AG20443 (cell line): ENCODE measurements at places on chromosomes 5 and 9.

GRCh38 chr9:109276469-109277440 is 44.1 kb downstream of the EPB41L4B start:
- DNase-seq, result no peak

- DNase-seq, result no peak
These were observed 61.4 kb upstream of the AFAP1L1 start for GRCh38 chr5:149210225-149210624.

DNA sequence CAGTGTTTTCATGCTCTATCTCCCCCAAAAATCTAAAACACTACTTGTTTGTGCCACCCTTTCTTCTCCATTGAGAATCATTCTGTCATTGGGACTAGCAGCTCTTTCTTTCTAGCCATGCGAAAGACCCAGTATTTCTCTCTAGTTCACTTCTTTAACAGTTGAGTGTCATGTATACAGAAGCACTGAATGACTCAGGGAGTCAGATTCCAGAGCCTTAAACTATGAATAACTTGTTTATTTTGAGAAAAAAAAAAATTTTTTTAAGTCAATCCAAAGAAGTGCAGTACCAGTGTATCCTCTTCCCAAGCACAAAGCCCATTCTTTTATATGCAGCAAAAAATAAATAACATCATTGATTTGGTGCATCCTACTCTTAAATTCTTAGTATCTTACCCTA is 415.4 kb upstream of the GRAMD2B start:
- DNase-seq, result no peak

GRCh38 chr9:38382141-38382540 is 10.4 kb upstream of the ALDH1B1 start:
- DNase-seq, result no peak

DNA sequence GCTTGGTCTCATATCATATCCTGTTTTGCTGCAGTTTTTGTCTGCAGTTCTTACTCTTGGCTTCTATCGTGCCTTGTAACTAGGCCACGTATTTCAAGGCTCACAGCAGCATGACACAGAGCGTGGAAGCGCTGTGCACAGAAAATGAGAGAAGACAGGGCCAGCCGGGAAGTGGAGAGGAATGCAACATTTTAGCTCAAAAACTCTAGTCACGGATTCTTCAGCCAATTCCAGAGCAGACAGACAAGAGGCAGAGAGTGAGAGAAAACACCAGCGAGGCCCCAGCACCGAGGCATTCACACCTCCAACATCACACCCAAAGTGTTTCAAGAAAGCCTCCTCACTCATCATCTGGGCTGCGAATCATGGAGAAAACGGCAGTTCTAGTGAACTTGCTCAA is 160.8 kb downstream of the DNAH5 start:
- peak; percentile 13 for DNase-seq

GRCh38 chr5:132414634-132415378 is 45.3 kb downstream of the SLC22A5 start:
- no peak for DNase-seq

DNA sequence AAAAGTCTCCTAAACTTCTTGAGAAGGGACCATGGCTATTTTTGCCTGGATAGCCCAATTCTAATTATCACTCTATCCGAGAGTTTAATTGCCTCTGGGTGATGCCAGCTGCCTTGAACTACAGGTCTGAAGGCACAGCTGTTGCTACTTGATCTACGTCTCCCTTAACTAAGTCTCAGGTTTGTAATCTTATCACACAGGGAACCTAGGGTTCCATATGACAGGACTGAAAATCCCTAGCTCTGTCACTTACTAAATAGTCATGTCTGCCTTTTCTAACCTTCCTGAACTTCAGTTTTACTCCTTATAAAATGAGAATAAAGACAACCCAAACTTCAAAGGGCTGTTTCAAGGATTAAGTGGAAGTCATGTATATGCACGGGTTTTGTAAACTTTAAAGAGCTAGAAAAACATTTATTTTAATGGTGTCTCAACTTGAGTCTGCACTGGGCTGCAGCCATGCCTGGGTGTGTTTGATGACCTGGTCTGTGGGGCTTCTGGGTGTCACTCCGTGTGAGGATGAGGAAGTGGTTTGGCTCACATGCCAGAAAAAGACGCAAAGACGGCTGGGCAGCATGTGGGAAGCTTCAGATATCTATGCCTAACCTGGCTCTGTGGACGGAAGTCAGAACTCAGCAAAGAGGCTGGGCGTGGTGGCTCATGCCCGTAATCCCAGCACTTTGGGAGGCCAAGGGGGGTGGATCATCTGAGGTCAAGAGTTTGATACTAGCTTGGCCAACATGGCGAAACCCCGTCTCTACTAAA is 129.3 kb upstream of the SLC44A1 start:
- no peak for DNase-seq

- no peak for DNase-seq
These were observed 920 bp downstream of the PMPCA start for GRCh38 chr9:136411378-136411777.

DNA sequence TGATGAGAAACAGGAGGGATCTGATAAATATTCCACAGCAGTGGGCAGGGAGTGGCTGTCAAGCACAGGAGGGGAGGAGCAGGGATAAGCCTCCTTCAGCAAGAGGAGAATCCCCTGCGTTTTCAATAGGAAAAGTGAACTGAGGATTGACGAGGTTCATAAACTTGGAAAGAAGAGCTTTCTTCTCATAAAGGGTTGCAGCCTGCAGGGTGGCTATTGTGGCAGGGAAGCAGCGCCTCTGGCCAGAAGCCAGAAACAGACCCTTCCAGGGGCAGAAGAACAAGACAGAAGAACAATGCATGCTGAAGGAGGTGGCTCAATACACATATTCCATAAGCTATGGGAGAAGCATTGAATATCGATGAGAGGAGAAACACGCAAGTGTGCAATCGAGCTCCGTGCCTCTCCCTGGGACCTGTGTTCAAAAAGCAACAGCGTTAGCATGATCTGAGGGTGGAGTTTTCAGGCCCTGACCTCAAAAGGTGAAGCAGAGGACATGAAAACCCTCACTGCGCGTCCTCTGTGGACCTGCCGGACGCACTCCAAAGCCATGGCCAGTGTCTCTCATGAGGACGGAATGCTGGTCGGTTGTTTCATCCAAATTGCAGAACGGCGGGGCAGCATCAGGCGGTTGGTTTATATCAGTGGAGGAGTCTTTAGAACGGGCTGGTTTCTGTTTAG is 67.6 kb downstream of the ANKRD33B start:
- no peak for DNase-seq

DNA sequence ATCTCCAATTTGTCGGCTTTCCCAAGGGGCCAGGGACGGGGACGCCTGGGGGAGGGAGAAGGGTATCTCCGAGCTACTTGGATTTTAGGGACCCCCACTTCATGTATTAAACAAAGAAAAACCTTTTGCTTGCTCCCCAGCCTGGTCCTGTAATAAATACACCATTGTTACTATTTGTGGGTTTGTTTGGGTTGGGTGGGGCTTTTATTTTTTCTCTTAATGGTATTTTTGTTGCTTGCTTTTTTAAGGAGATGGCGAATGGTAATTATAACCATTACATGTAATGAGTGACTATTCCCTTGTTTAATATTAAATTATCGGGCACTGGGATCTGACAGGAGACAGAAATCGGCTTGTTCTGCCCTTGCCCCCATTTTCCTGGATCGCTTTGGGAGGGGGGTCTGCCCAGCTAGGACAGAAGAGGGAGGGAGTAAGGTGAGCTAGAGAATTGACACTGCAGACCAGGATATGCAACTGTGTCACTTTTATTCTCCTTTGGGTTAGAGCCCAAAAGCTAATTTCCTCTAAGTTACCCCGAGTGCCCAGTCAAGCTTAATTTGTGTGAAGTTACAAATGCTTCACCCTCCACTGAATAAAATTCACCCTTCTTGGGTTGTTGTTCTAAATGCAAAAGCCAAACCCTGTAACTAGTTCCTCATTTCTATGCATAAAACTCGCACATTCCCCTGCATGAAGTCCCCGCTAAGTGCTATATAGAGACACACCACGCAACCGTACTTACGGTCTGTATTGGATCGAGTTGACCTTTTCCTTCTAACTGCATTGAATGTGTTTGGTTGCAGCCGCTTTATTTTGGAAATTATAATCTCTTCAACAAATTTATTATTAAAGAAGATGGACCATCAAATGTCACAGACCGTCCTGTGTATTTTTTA is 1.6 kb upstream of the ZNF608 start:
- no peak for DNase-seq

GRCh38 chr5:9545992-9546851 is at the start of gene SEMA5A:
SEMA5A (minus strand) TSS chr5:9546075; CDS start chr5:9379946, 166,129 bp downstream.
- DNase-seq, result peak; percentile 90

- DNase-seq, result peak; percentile 72
These were observed 16.5 kb downstream of the GRXCR2 start for GRCh38 chr5:145856285-145856818.

DNA sequence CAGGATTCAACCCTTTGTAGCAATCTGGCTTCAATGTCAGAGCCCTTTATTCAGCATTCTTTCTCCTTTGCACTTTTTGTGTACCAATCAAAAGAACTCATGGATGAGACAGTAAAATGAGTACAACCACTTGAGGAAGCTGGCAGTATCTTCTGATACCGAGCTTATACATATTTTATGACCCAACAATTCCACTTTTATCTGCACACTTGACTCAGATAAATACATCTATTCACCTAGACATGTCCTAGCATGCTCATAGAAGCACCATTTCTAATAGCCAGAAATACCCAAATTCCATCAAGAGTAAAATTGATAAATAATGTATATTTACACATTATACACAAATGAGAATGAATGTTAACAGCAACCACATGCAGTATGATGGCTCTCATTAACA is 111.2 kb upstream of the PTGER4 start:
- no peak for DNase-seq

DNA sequence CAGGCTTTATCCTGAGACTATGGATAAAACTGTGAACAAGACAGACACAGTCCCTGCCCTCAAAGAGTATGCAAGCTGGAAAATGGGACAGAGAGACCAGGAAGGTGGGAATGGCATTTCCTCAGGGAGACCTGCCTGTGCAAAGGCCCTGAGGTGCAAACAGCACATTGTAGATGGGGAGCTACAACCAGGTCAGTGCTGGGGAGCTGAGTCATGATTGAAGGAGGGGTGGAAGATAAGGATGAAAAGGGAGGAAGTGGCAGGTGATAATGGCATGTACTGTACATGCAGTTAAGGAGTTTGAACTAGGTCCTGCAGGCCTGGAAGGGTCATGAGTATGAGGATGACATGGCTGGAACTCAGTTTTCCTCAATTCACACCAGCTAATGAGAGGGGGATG is 75.5 kb upstream of the BOD1 start:
- DNase-seq, result no peak

DNA sequence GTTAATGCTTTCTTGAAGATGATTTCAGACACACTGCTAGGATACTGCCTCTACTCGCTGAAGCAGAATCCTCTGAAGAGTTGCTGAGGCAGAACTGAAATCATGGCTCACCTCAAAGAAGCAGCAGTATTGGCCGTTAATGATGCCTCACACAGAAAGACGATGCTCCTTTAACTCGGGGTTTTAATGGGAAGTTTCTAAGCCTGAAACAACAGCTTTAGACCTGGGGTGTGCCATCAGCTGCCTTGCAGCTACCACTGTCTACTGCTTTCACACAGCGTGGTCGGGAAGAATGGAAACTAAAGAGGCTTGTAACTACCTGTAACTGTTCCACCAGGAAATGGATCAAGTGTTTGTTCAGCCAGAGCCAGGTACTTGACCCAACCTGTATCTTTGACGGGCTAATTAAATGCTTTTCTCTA is at the start of gene CTXN3:
CTXN3 (plus strand) TSS at position 65 of the 422 bp plus-strand sequence. CDS start 8,440 bp downstream, outside the sequence.
- no peak for DNase-seq

DNA sequence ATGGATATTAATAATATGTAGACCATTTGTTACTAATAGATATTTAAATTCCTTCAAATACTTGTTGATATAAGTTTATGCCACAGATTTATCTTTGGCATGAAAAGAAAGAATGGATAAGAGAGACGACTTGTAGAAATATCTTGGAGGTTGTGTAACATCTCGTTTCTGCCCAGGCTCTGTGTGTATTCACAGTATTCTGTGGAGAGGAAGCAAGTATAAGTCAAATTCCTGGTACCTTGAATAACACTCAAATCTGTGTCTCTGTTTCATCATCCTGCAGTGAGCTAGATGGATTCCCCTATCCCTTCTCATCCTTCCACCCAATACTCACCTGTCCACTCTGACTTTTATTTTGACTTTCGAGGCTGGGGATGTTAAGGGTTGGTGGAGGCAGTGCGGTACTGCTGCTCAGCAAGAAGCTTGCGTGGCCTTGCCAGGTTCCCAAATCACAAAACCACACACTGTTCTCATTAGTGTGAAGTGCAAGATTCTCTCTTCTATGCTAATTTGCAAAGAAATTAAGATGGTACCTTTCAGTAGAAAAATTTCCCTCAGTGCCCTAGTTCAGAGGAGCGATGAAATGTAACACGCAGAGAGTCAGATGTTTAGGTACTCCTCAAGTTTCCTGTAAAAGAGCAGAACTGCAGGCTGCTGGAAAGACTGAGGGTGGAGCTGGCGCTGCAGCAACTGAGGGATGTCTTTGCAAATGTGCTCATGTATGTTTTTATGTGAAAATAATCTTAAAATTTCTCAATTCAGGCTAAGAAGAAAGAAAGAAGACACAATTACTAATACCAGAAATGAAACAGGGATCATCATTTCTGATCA is 42.6 kb upstream of the ANKRD18A start:
- no peak for DNase-seq

DNA sequence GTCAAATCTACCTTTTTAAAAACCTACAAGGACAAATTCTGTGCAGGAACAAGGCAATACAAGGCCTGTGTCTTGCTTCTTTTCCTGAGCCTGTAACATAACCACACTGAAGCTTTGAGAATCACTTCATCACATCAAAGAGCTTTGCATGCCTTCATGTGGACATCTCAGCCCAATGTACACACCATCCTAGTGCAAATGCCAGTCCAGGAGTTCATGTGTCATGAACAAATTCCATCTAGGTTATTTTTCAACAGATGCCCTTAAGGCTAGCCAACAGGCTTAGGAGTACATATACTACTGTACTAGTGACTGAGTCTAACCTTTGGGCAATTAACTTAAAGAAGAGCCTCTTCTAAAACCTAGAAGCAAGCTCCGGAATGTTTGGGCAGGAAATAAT is 106.4 kb downstream of the CDH10 start:
- DNase-seq, result no peak

GRCh38 chr5:172224996-172225395 is 31.0 kb downstream of the EFCAB9 start:
- DNase-seq, result no peak

DNA sequence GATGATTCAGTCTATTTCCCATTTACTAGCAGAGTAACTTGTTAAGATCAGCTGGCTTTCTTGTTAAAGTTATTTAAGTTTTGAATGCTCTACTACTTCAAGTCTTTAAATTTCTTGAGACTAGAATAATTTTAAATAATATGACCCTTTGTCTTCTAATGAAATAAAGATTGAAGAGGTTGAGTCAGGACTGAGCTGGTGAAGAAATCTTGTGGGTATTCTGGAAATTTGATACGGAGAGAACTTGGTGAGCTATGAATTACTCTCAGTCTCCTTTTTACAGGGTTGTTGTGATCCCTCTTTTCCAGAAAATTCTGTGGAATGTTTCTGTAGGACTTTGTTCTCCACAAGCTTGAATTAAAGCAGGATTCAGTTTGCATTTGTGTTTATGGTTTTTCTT is 29.3 kb downstream of the RNF20 start:
- no peak for DNase-seq

DNA sequence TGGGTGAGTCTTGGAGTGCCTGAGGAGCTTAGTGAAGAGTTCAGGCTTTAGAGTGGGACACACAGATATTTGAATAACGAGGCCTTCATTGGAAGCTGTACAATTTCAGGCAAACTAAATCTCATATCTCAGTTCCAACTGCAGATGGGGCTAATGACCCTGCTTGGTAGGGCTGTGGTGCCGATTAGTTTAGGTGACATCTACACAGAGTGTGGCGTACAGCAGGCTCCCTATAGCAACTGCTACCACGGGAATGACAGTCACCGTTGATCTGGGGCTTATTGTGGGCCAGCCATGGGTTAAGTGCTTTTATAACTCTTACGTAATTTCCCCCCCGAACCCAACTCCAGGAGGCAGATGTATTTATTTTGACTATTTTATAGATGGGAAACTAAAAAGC is 70.8 kb downstream of the FAT2 start:
- no peak for DNase-seq
